Choroid plexus epithelial cell (primary cell): ENCODE measurements at places on chromosomes 2 and 18.

DNA sequence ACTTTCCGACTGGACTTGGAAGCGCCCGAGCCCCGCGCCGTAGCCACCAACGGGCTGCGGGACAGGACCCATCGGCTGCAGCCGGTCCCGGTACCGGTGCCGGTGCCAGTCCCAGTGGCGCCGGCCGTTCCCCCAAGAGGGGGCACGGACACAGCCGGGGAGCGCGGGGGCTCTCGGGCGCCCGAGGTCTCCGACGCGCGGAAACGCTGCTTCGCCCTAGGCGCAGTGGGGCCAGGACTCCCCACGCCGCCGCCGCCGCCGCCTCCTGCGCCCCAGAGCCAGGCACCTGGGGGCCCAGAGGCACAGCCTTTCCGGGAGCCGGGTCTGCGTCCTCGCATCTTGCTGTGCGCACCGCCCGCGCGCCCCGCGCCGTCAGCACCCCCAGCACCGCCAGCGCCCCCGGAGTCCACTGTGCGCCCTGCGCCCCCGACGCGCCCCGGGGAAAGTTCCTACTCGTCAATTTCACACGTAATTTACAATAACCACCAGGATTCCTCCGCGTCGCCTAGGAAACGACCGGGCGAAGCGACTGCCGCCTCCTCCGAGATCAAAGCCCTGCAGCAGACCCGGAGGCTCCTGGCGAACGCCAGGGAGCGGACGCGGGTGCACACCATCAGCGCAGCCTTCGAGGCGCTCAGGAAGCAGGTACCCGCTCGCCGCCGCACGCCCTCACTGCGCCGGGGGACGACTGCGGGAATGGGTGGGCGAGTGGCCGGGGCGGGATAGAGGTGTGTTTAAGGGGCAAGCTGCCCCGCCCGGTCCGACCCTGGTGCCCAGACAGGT lies 713 bp downstream of the ATOH8 start:
- DNase-seq: peak; percentile 60

GRCh38 chr2:30249354-30249753 lies 18.0 kb downstream of the LBH start:
- DNase-seq: no peak

GRCh38 chr2:224990710-224991109 lies 51.6 kb downstream of the DOCK10 start:
- DNase-seq: no peak

DNA sequence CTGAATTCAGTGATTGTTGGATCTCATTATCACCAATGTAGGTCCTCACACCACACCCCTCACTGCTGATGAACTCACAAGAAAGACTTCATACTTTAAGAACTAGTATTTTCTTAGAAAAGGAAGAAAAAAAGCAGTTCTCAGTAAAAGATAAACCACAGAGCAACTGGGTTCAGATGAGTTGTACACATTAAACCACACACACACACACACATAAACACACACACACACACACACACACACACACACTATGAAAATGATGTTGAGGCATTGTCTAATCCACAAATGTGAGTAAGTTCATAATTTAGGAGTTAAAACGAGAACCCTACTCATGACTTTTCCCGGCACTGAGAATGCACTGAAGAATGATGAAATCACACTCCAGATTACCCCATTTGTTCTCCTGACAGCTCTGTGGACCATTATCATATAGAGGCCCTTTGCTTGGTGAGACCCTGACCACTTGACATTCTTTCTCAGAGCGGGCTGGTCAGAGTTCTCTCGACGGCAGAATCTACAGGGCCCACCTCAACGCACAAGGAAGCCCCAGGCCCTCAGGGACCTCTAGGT lies 106.2 kb downstream of the BCL2 start:
- DNase-seq: no peak

GRCh38 chr2:236449167-236449761 lies 120.4 kb upstream of the ACKR3 start:
- no peak for DNase-seq

- no peak for DNase-seq
Measured at GRCh38 chr2:203900253-203900652, 32.7 kb downstream of the CTLA4 start.

- peak; percentile 28 for DNase-seq
Measured at GRCh38 chr18:12376034-12376753, 833 bp downstream of the AFG3L2 start.

- no peak for DNase-seq
Measured at GRCh38 chr2:19838616-19839015, 63.2 kb downstream of the TTC32 start.

GRCh38 chr2:189210250-189211087 lies 30.9 kb upstream of the COL5A2 start:
- DNase-seq: peak; percentile 97

- DNase-seq: no peak
Measured at GRCh38 chr2:55213822-55214221, 18.3 kb downstream of the CLHC1 start.

- DNase-seq: no peak
Measured at GRCh38 chr2:167592441-167592840, 655.0 kb downstream of the STK39 start.

DNA sequence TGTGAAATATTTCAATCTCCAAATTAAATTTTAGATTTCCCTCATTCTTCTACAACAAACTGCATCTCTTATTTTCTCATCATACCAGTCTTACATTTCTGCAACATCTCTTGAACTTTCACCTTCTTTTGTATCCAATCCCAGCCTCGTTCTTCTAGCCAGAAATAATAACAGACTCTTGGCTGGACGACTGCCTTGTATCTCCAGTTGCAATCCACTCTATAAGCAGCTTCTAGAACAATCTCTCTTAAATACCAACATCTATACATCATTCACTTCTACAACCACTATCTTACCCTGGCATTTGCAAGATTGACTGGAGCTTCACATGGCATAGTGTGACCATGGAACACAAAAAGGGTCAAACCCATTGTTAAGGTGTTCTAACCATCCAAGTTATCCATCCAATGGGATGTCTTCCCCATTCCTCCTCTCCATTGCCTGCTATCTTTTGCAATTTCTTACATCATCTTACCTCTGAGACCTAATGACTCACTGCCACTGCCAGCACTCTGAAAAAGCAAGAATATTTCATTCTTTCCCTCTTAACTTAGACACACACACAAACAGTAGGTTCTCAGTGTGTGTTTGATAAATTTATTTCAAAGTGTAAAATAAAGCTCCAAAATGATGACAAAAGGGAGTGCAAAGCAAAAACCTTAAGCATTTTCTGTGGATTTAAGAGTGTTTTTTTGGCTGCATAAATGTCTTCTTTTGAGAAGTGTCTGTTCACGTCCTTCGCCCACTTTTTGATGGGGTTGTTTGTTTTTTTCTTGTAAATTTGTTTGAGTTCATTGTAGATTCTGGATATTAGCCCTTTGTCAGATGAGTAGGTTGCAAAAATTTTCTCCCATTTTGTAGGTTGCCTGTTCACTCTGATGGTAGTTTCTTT lies 145.6 kb downstream of the METTL4 start:
- peak; percentile 61 for DNase-seq

DNA sequence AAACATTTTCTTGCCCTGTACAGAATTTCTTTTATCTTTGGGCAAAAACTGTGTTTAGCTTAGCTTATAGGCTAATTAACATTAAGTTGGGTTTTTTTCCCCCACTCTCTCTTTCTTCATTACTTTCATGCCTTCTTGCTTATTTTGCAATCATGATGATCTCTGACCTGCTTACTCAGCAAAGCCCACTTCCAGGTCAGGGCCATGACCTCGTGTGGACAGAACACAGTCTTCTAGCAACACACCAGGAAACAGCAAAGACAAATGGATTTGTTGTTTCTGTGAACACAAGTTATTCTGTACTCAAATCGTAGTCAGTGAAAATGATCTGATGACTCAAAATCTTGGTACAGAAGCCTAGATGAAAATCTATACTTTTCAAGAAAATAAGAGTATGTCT lies 60.7 kb downstream of the SPATS2L start:
- peak; percentile 75 for DNase-seq

GRCh38 chr18:21012308-21012707 lies 99.3 kb downstream of the ROCK1 start:
- no peak for DNase-seq

GRCh38 chr2:52659546-52659945 lies 1108.1 kb upstream of the CHAC2 start:
- peak; percentile 35 for DNase-seq

DNA sequence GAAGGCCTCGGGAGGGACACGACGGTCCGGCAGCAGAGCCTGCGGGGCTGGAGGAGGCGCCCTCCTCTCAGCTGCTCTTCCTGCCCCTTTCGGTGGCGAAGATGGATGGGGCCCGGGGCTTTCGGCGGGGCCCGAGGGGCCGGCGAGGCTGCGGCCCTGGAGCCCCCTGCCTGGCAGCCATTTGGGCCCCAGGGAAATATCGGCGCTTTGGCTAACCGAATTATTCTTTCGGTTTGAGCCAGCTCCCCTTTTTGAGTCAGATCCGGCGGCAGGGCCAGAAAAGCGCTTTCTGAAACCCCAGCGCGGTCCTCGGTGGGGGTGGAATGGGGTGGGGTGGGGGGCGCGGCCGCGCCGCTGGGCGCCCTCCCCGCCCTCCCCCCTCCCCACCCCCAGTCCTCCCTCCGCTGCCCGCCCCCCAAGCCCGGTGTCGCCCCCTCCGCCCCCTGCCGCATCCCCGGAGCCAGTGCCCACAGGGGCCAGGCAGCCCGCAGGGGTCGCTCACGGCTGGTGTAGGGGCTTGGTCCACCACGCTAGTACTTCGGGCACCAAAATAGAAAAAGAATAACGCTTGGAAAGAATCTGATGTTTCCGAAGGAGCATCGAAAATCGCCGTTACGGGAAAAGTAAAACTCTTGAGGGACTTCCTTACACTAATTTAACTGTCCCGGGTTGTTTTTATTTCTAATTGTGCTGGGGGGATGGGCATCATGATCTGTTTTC lies 9.1 kb upstream of the ARID5A start:
- DNase-seq: peak; percentile 31

GRCh38 chr2:236246711-236247246 lies 17.4 kb downstream of the ASB18 start:
- DNase-seq: no peak

- no peak for DNase-seq
Measured at GRCh38 chr2:219169930-219170654, at the start of gene SLC23A3. TSS of gene SLC23A3 (minus strand) at chr2:219170029. CDS start at chr2:219169984, 45 bp downstream.
